ENCODE measurements at places on chromosomes 3 and 15. TPM values are rescaled to one million over a fixed set of nuclear protein-coding genes. Genes with fewer than 3 reads are reported as not detected.
A peak's percentile ranks its signal among the peaks of the same experiment; 100 is the strongest.

Gene ZCWPW2
- 2.9 TPM for total RNA-seq

Gene KBTBD12
- total RNA-seq, result not detected

Gene SYNM
- 8.8 TPM for total RNA-seq

DNA sequence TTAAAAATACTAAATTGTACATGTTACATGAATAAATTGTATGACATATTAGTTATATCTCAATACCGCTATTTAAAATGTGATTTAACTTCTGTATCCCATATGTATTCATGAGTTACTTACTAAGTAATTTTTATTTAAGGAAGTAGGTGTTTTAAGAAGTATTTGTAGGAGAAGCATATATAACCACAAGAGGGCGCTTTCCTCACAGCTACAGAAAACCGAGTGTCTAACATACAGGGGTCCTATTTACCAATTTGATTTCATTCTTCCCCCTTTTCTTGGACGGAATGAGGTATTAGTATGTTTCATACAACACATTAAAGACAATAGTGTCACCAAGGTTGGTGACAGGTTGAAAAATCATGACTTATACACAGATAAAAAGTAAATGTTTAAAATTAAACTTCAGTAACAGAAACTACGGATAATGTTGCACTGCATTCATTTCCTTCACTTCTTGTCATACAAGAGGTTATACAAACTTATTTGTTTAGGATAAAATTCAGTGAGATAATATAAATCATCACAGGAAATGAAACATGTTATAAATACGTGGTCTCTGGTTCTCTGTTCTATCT lies 253.6 kb downstream of the MAGI1 start:
- no peak for DNase-seq

DNA sequence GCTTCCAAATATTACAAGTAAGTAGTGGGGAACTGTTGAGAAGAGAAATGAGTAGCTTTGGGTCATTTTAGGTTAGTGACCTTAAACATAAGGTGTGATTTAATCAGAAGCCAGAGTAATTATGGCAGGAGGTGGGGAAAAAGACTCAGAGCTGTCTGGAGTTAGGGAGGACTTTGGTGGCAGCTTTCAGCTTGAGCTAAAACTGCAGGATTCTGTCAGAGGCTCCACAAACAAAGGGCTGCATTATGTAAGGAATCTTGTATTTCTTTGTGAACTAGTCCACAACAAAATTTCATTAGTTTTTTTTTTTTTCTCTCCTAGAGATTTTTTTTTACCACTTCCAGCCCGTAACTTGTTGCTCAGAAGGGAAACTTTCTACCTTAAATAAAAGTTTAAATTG lies 345.3 kb downstream of the TIGIT start:
- DNase-seq, result no peak

DNA sequence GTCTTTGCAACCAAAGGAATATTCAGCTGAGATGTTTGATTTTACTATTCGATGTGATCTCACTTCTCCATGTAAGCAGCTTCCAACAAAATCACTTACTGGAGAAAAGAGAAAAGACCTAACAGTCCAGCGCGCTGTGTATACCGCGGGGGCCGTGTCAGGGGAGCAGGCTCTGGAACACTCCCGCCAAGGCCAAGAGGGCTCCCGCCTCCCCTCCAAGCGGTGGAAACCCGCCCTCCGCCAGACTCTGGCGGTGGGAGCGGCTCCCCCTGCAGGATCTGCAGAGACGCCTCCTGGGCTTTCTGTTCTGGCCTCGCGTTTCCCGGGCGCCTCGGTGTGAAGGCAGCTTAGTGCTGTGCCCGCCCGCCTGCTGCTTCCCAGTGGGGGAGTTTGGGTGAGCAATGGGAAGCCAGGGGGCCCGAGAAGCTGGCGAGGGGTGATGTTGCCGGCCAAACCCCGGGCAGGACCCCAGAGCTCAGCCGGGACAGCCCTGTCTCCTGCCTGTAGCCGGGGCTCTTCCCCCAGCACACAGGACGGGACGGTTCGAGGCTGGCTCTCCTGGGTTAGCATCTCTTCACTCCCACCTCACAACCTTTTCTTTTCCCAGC lies 36.3 kb downstream of the CHST14 start:
- DNase-seq, result peak; percentile 92

- DNase-seq, result no peak
These were observed 24.4 kb downstream of the MOBP start for GRCh38 chr3:39491733-39492350.

- DNase-seq, result no peak
These were observed 15.0 kb downstream of the ATR start for GRCh38 chr3:142563496-142563997.

GRCh38 chr3:20225769-20226168 lies 39.8 kb upstream of the SGO1 start:
- DNase-seq, result no peak

GRCh38 chr3:99950921-99951320 lies 133.3 kb downstream of the CMSS1 start:
- no peak for DNase-seq

DNA sequence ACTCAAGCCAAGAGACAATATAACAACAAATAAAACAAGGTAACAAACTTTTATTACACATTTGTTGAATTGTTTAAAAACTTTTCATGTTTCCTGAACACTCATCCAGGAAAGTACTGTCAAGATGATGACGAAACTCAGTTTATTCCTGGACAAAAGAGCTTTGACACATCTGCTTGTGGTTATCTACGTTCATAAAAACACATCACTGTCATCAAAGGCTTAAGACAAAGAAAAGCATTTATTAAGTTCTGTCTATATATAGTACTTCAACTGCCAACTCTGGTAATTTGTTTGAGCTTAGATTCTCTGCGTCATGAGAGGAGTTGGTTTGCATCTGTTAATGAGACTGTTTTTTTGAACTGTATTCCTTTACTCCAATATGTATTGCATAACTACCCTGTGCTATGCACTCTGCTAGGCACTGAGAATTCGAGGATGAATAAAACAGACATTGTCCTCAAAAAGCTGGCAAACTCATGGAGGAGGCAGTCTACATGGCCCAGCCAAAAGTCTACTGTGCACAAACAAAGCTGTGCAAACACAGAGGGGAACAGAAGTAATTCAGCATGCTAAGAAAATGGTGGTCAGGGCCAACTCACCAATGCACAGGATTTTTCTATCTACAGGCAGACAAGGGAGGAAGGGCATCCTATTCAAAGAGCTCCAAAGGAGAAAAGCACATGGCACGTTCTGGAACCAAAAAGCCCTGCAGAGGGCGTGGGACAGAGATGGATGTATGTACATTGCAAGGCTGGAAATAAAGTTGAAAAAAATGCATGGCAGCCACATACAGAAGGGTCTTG lies 21.5 kb downstream of the PLD1 start:
- no peak for DNase-seq

DNA sequence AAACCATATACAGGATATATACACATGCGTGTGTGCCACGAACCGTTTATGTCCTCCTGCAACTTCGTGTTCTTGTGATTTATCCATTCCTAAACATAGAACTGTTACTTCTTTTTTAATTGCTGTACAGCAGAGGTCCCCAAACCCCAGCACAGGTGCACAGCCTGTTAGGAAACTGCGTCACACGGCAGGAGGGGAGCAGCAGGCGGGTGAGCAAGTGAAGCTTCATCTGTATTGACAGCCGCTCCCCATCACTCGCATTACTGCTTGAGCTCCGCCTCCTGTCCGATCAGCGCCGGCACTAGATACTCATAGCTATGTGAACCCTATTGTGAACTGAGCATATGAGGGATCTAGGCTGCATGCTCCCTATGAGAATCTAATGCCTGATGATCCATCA lies 34.9 kb upstream of the NRROS start:
- DNase-seq, result no peak

- DNase-seq, result no peak
These were observed 39.7 kb downstream of the SEMA5B start for GRCh38 chr3:122987736-122988319.

- no peak for DNase-seq
These were observed 44.0 kb upstream of the ALDH1A3 start for GRCh38 chr15:100835636-100836035.

GRCh38 chr3:4534906-4535305 lies 41.8 kb downstream of the ITPR1 start:
- DNase-seq, result no peak
